ENCODE measurements at places on chromosomes 5 and 9.

GRCh38 chr9:93229636-93230035 is 45.7 kb downstream of the WNK2 start:
- no peak for DNase-seq

- no peak for DNase-seq
These were observed 7.4 kb upstream of the GLIPR2 start for GRCh38 chr9:36129139-36129538.

- no peak for DNase-seq
These were observed 90.2 kb downstream of the TMEM174 start for GRCh38 chr5:73263001-73263710.

DNA sequence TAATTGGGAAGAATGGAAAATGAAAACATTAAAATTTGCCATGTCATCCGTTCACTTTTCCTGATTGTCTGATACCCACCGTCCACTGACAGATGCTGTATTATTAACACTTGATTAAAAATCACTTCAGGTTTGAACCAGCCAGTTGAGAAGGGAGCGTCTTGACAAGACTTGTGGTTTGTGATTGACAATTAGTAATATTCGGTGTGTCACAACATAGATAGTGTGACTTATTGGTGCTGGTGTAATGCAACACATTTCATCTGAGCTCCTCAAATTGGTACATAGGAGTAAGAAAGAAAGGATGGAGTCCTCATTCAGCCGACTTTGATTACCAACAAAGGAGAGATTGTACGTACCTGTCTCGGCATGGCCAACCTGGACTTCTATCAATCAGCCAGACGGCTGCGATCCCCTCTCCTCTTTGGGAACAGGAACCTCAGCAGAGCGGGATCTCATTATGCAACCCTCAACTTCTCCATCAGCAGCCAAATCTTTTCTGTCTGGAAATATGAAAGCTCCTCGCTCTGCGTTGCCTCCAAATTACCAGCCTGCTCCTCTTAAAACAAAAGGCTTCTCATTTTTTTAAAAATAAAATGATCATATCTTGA is 211.7 kb upstream of the MVB12B start:
- DNase-seq: no peak

GRCh38 chr9:95459851-95460517 is 56.8 kb downstream of the PTCH1 start:
- no peak for DNase-seq

DNA sequence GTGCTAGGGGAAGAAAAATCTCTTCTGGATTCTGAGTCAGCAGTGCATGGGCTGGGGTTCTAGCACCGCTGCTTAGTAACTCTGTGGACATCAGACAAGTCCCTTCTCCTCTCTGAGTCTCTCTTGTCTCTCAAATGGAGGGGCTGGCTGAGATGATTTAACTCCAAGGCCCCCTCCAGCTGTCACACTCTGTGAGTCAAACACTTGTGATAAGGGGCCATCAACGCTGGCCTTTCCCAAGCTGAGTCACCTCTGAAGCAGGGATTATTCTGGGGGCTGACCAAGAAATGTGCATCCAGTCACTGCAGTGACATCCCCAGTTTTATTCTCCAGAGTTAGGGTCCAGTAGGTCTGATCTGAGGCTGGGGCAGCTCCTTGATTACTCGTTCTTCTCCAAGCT is 110.4 kb upstream of the ZNF462 start:
- DNase-seq: no peak

DNA sequence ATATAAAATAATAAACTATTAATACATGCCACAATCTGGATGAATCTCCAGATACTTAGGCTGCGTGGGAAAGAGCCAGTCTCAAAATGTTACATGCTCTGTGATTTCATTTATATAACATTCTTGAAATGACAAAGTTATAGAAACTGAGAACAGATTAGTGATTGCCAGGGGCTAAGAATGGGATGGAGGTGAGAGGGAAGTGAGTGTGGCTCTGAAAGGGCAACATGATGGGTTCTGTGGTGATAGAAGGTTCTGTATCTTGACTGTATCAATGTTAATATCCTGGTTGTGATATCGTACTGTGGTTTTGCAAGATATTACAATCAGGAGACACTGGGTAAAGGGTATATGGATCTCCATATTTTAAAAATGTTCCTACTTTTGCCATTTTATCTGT is 50.7 kb downstream of the SPEF2 start:
- DNase-seq: no peak

- no peak for DNase-seq
These were observed 23.7 kb downstream of the FPGS start for GRCh38 chr9:127826253-127826913.

GRCh38 chr9:131854896-131855613 is 115.2 kb upstream of the RAPGEF1 start:
- DNase-seq: no peak

DNA sequence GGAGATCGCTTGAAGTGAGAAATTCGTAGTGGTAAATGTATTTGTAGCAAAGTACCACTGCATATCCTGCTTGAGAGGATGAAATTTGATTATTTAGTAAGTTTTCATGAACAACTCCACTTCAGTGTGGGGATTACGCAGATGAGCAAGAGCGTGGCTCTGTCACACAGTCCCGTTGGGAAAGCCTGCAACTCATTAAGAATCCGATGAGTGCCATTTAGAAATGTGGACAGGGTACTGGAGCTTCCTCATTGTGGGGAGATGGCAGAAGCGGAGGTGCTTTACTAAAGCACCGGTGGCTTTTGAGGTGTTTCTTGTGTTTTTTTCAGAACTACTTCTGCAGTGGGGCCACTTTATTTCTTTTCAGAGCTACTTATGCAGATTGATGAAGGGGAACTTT is 1.4 kb downstream of the TJP2 start:
- no peak for DNase-seq

DNA sequence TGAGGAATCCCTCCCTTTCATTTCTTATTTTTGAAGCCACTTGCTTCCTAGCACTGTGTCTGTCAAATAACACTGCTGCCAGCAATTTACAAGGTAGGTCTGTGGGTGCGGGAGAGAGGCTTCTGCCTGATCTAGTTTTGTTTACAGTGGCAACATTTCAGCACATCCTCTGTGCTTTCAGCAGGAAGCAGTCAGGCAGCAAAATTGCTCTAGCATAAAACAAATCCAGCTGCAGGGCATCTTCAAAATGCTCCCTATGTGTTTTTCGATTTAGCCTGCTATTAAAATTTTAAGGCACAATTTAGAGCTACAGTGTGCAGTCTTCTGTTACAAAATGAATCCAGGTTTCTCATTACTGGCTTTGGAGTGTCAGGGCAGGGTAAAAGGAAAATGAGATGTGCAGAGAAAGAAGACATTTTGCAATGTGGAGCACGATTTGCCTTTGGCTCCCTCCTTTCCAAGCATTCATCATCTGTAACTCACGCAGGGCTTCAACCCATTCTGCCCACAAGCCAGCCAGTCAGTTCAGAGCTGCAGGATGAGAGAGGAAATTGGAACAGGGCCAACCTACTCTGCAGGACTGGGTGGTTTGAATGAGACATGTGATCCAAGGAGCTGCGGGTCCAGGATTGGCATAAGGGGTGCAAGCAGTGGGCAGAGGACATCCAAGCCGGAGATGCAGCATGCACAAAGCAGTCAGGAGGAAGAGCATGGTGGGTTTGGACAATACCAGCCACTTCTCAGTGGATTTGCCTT is 143.4 kb upstream of the APC start:
- peak; percentile 46 for DNase-seq

DNA sequence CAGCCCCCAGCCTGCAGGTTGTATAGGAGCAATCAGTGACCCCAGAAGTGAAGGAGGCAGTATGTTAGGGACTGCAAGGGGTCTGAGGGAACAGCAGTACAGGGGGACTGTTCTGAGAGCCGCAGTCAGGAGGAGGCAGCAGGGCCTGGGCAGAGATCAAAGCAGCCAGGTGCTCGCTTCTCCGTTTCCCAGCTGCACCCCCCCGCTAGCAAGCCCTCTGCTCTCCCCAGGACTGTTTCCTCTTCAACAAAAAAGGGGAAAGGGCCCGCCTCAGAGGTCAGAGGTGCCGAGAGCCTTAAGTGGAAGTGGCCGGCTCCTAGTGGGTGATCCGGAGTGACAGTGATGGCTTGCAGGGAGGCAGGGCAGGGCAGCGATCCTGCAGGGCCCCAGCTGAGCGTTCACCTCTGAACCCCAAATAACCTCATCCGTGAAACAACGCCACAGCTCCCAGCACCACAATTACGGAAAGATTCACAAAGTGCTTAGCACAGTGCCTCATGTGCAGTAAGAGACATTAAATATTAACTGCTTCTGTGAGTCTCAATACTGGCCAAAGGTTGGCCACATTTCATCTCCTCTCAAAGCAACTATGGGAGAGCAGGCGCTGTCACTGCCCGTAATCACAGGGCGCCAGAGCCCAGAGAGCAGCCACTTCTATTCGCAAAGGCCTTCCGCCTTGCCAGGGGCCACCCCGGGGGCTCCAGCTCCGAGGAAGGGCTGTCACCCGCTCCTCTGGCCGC is 8.0 kb downstream of the CLPTM1L start:
- no peak for DNase-seq

All from anterior cingulate cortex (tissue), 58 donors.